ENCODE measurements at places on chromosomes 6 and 20.

- DNase-seq: no peak
These were observed 1.5 kb downstream of the PTPRT start for GRCh38 chr20:43188234-43188653.

GRCh38 chr20:64168381-64169090 is 4.3 kb downstream of the MYT1 start:
- DNase-seq: no peak

DNA sequence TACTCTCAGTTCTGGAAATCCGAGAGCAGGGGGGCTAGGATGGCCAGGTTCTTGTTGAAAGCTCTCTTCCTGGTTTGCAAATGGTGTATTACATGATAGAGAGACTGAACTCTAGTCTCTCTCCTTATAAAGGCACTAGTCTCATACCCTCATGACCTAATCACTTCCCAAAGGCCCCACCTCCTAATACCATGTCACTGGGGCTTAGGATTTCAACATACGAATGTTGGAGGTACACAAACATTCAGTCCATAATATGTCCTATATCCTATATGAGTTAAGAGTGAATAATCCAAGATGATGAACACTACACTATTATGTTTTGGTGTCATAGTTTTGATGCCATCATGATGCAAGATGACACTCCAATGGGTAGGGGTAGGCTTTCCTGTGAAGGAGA is 20.0 kb upstream of the TXLNB start:
- no peak for DNase-seq

DNA sequence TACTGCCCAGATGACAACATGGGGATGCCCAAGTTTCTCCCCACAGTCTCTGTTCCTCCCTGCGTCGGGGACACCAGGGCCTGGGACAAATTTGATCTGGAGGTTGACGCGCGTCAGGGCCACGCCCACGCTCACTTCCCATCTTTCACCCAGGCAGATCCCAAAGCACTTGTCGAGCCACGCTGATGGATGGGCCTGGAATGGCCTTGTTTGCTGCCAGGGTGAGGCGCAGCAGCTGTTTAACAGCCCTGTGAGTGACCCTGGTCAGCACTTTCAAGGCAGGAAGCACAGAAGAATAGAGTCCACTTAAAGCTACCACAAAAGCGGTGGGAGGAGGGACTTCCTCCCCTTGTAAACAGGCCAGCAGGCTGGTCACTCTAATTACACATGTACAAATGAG is 324.7 kb upstream of the JARID2 start:
- DNase-seq: no peak

DNA sequence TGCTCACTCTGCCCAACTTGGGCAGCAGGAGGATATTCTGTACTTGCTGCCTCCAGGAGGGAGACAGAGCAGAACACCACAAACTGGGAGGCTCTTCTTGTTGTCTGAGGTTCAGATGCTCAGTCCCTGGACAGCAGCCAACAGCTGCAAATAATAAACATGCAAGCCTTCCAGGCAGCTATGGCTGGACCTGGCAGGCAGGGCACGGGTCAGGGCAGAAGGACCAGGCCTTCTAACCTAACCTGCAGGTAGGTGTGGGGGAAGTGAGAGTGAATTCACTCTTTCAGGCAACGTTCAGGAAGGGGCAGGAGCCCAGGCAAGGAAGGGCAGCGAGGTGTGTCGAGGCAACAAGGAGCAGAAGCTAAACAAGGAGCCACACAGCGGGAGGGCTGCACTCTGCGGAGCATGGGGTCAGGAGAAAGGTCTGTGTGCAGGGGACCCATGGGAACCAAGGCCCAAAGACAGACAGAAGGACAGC is 31.5 kb downstream of the NINL start:
- no peak for DNase-seq

- no peak for DNase-seq
These were observed 124.0 kb downstream of the JARID2 start for GRCh38 chr6:15369838-15370237.

- DNase-seq: no peak
These were observed 236.2 kb upstream of the PREP start for GRCh38 chr6:105639124-105639523.
